NCI-H446 (cell line): ENCODE measurements at places on chromosomes 11 and 22.

- no peak for DNase-seq
Observed at GRCh38 chr11:109864151-109864661, 229.0 kb upstream of the ZC3H12C start.

GRCh38 chr11:8080069-8080670 is 841 bp upstream of the TUB start:
- DNase-seq: no peak

DNA sequence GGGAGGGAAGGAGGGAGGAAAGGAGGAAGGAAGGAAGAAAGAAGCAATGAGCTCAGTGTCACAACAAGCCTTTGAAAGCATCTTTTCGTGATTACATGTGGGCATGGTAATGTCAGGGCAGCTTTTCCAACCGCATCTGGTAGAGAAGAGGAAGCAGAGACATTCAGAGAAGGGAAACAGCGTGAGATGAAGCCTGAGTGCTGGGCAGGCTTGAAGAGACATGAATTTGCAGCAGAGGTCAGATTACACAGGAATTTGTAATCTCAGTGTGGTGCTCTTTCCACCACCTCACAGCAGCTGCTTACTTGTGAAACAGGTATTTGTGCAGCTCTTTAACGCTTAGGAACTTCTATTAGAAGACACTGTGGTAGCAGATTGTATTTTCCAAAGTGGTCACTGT is 289.5 kb upstream of the C11orf87 start:
- no peak for DNase-seq

DNA sequence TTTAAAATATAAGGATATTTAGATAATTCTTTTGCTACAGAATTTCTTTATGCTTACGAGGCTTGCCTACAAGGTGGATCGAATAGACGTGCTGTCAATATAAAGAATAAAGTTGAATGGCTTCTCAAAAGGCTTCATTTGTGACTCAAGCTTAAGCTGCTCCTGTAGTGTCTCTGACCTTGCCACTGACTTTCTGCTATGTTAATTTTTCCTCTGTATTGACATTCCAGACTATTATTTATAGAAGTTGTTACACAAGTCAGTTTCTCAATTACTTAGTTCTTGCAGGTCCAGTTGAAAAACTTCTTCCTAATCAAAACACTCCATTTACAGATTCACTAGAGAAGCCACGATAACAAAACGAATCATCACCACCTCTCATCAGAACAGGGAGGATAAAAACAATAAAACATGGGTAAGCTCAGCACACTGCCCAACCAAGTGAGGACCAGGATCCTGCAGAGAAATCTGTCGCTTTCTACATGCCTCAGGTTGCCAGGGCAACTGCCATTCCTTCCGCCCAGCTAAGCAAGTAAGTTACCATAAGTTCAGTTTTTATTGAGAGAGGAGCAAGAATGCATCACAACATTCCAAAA is 39.0 kb upstream of the CHKA start:
- no peak for DNase-seq

- DNase-seq: no peak
Observed at GRCh38 chr22:23580576-23581259, 628 bp upstream of the IGLL1 start.
